ENCODE measurements at places on chromosomes 1 and 21.

DNA sequence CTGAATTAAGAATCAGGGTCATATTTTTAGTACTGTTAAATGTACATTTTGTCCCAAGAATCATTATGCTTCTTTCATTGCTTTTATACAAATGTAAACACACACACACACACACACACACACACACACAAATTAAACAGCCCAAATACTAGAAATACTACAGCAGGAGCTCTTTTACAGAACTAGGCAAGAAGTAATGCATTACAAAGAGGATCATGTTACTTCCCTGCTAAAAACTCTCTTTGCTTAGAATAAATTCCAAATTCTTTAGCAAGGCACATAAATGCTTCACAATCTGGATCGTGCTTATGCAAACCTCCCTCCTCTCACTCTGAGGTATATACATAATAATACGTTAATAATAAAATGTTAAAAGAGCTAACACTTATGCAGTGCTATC lies 720.4 kb upstream of the ADGRL4 start:
- no peak for DNase-seq

DNA sequence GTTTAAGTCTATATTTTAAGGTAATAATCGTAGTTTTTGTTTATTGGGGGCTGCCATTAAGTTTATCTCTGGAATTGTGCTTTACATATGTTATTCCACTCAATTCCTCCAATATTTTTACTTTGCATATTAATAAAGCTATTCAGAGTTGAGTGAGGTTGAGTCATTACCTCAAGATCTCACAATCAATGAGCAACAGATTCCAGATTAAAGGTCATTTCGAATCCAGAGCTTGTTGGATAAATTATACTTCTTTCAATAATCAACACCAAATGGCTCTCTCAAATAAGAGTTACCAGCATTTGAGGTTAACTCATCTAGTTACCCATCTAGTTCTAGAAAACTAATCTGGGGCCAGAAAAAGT lies 16.7 kb downstream of the RGS4 start:
- DNase-seq, result no peak

DNA sequence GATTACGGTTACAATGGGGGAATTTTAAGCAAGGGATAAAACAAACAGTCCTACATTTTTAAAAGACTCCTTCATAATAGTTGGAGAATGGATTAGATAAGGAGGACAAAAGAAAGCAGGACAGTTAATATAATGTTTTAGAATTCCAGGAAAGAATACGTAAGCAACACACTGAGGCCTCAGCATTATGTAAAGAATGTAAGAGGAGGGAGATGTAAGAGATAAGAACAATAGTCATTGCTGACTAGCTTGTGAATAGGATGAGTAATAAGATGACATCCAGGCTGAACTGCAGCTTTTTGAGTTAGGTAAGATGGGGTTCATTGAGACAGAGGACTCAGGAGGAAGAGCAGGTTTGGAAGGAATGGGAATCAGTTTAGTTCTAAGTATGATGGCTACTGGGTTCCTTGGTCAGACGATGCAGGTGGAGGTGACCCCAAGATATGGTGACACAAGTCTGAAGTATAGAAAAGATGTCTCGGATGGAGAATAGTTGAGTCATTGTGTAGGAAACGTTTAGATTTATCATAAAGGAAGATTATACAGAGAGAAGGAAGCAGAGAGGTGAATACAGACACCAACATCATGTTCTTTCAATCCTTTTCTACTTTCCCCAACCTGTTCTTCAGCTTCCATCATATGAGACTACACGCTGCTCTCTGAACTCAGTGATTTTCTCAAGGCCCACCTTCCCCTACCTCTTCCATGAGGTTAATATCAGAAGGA lies 372.8 kb downstream of the PTBP2 start:
- no peak for DNase-seq

DNA sequence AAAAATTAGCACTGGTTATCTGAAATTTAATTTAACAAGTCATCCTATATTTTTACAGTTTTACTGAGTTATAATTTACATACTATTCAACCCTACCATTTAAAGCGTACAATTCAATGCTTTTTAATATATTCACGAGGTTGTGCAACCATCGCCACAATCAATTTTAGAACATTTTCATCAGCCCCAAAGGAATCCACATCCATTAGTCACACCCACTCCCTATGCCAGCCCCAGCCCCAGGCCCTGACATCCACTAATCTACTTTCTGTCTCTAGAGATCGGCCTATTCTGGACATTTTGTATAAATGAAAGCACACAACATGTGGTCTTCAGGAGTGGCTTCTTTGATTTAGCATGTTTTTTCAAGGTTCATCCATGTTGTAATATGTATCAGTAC lies 134.7 kb downstream of the PSMG1 start:
- DNase-seq, result no peak

GRCh38 chr1:63119575-63120155 lies 202.7 kb upstream of the FOXD3 start:
- DNase-seq, result no peak

DNA sequence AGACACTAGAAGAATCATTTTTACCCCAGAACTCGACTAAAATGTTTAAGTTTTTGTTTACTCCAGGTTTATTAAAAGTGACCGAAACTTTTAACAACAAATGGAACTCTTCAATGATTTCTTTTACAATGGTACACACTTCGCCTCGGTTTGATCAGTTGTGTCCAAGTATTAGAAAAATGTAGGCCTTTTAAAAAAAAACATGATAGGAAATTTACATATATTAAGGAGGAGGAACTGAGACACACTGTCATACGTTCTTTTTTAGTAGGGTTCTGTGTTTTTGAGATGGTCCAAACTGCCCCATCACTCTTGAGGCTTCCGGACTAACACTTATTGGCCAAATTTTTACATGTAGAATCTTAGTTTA lies 1.3 kb downstream of the PRDM2 start:
- no peak for DNase-seq

- DNase-seq, result no peak
Observed at GRCh38 chr21:25979845-25980616, 190.5 kb downstream of the APP start.

DNA sequence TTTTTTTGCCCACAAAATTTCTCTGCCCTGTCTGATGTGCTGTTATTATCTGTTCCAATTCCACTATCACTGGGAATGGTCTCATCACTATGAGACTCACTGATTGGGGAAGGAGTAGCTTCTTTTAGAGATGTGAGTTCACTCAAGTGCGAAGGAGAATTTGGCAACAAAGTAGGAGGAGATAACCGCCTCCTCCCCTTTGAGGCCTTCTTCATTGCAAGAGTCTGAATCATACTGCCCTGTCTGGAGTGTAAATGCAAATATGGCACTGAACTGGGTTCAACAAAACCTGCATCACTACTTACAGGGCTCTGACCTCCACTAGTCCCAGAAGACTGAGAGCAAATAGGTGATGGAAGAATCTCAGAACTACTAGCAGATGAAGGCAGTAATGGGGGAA lies 83.4 kb downstream of the ASH1L start:
- no peak for DNase-seq

DNA sequence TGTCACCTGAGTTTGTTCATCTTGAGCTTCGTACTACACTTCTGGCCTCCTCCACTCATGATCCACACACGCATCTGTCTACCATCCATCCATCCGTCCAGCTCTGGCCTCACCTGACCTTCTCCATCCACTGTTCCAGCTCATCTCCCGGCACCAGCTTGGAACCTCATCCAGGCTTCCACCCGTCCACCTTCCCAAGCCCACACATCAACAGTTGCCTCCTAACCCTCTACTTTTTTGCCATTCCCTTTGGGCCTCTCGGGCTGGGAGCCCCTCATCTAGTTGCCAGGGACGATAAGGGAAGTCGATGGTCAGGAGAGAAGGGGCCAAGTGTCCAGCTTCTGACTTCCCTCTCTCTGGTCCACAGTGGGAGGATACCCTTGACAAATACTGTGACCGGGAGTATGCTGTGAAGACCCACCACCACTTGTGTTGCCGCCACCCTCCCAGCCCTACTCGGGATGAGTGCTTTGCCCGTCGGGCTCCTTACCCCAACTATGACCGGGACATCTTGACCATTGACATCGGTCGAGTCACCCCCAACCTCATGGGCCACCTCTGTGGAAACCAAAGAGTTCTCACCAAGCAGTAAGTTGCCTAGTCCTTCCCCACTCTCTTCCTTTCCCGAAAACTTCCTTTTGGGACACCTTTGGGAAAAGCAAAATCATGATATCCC lies 3.4 kb upstream of the FALEC start:
- DNase-seq, result no peak

Data from activated T-cell treated with anti-CD3 and anti-CD28 coated beads, Interleukin-2, amount 50 U/mL, for 24 hours (primary cell).